ENCODE measurements at places on chromosomes 5 and 9.

- DNase-seq = no peak
These were observed 164.0 kb downstream of the CCDC192 start for GRCh38 chr5:127867022-127867783.

DNA sequence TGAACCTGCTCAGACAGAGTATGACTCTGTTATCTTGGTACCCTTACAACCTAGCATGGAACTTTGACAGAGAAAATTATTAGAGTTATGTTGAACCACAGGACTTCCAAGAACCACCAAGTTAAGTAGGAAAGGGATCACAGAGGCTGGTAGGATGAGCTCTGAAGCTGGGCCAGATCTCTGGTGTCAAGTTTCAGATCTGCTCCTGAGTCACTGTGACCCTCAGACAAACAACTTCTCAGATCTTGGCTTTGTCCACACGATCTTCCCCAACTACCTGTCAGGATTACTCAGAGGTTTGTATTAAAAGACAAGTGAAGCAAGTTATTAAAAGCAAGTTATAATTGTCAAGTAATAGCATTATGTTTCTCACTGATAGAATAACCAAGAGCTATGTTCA lies 189.0 kb downstream of the SEC61B start:
- no peak for DNase-seq

DNA sequence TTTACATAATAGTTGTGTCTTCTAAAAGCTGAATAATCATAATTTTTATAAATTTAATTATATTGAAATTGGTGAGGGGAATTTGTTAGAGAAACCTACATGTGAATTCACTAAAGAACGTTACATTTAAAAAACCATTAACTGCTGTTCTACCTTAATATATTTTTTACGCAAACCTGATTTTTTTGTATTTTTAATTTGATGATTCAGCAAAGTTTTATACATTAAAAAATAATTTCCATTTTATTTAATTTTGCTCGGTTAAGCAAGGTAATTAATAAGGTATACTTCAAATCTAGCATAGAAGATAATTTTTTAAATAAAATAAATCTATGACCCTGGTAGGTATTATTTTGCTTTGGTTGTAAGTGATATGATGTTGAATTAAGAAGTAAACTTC lies 114.3 kb downstream of the SNCAIP start:
- no peak for DNase-seq

DNA sequence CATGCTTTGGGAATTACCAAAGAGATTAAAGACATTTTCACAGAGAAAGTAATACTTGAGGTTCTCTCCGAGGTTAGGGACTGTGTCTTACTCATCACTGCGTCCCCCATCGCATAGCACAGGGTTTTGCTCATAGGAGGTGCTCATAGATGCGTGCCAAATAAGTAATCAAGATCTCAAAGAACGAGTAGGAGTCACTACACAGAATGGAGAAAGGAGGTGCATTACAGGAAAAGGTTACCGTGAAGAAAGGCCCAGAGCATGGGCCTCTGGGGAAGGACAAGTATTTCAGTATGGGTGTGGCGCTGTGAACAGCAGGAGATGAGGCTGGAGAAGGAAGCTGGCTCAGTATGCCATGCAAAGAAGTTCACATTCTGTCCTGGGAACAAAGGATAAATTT lies 182.4 kb downstream of the ACTL7B start:
- DNase-seq = no peak

DNA sequence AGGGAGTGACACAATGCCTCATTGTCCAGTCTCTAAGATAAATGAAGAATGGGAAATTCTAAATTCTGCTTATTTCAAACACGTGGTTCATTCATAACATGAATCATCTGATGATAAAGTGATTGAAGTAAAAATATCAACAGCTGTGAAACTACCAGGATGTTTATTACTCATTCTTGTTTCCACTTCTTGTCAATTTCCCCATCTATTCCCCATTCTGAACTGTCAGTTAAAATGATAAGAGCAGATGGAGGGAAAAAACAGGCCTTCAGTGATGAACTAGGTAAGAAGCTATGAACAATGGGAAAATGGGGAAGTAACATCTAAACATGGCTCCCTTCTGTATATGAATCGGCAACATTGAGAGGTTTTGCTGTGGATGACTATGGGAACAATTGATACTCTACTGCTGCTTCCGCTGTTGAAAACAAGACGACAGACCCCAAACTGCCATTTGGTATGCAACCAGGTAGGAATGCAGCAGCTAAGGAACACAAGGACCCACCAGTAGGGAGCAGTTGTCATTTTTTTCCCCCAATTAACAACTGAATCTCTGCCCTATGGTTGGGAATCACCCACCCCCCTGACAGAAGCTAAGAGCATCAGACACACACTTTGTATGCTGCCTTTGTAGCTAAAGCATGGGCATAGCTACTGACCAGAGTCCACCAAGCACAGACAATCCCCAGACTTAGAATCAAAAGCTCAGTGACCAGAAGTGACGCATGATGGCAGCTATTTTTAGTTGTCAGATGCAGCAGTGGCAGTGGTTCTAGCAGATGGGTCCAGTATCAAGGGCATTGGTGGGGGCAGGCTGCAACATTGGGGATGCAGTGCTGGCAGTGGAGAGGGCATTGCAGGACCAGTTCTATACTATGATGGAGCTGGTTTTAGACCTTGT lies 52.9 kb upstream of the ZNF366 start:
- DNase-seq = no peak

- no peak for DNase-seq
These were observed 348.4 kb downstream of the BRINP1 start for GRCh38 chr9:119020730-119021333.

- DNase-seq = no peak
These were observed 5.0 kb downstream of the DPP7 start for GRCh38 chr9:137109250-137110146.

DNA sequence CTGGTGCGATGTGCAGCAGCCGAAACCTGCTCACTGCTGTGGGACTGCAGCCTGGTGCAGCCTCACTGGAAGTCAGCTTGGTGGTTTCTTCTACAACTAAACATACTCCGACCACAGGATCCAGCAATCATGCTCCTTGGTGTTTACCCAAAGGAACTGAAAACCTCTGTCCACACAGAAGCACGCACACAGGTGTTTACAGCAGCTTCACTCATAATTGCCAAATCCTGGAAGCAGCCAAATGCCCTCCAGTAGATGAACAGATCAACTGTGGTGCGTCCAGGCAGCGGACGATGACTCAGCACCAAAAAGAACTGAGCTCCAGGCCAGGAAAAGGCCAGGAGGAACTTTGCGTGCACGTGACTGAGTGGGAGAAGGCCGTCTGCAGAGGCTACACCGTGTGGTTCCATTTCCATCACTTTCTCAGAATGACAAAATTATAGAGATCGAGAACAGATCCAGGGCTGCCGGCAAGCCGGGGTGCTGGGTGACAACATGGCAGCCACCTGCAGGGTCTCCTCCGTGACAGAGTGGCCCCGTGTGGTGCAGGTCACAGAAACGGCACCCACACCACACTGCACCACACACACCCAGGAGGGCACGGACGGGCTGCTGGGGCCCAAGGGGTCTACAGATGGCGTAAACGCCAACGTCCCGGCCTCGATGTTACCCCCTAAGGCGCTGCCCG lies 23.1 kb upstream of the NSMF start:
- no peak for DNase-seq

- DNase-seq = no peak
These were observed 95.3 kb downstream of the TTLL11 start for GRCh38 chr9:121997791-121998190.

- DNase-seq = no peak
These were observed 2.9 kb upstream of the NR3C1 start for GRCh38 chr5:143406408-143406807.

DNA sequence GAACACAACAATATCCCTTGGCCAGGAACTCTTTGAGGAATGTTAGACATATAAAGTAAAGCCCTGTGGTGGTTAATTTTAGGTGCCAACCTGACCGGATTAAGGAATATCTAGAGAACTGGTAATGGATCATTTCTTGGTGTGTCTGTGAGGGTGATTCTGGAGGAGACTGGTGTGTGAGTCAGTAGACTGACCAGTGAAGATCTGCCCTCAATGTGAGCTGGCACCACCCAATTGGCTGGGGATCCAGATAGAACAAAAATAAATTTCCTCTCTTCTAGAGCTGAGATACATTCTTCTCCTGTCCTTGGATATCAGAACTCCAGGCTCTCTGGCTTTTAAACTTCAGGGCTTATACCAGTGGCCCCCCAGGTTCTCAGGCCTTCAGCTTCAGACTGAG lies 56.2 kb upstream of the TNPO1 start:
- no peak for DNase-seq

GRCh38 chr9:2872931-2873323 lies 29.0 kb upstream of the PUM3 start:
- no peak for DNase-seq

- DNase-seq = no peak
These were observed 10.2 kb downstream of the SPRY4 start for GRCh38 chr5:142314606-142315005.

DNA sequence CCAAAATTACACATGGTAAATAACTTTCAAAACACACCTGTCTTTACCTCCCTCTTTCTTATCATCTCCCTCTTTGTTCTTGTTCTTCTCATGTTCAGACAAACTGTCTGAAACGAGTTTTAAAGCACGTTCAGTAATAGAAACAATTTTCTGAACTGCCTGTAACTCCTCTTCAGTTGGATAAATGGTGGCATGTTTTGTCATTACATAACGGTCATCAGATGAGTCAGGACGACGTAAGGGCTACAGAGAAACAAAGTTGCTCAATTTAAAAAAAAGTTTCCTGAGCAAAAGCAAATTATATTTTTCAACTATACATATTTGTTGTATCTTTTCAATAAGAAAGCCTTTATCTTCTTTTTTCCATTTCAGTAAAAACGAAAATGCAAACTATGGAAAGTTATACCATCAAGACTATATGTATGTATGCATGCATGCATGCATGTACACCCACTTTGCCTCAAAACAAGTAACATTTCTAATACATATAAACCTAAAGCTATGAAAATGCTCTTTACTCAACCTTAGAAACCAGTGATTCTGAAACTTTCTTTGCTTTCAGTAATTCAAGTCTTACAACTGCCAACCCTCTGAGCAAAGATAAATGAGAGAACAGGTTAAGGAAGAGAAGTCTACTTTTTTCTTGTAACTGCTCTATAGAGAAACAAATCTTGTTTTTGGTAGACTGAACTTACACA lies 56.0 kb downstream of the ZFR start:
- DNase-seq = no peak

DNA sequence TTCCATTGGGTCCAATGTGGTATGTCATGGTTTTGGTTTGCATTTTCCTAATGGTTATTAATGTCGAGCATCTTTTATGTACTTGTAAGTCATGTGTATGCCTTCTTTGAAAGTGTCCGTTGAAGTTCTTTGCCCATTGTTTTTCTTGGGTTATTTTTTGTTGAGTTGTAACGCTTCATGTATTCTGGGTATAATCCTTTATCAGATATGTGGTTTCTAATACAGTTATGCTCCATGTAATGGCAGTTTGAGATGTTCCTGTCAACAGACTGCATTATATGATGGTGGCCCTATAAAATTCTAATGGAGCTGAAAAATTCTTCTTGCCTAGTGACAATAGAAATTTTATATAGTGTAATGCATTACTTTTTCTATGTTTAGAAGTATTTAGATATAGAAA lies 17.2 kb downstream of the RIC1 start:
- no peak for DNase-seq

DNA sequence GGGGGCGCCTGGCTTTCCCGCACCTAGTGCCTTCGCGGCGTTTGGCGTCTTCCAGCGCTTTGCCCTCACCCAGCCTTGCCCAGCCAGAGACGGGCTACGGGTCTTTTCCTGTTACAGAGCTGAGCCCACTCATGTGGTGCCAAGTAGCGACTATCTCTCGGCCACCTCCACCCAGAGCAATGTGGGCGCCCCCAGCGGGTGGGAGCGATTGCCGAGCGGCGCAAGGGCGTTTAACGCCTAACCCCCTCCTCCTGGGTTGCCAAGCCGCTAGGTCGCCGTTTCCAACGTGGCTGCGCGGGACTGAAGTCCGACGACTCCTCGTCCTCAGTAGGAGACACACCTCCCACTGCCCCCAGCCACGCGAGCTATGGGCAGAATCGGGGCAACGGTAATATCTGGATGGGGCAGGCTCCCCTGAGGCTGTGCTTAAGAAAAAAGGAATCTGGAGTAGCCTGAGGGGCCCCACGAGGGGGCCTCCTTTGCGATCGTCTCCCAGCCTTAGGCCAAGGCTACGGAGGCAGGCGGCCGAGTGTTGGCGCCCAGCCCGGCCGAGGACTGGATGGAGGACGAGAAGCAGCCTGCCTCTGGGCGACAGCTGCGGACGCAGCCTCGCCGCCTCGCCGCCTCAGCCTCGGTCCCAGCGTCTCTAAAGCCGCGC lies 5.8 kb downstream of the TLX3 start:
- DNase-seq = no peak

GRCh38 chr9:132007371-132008025 lies 72.2 kb downstream of the MED27 start:
- no peak for DNase-seq

DNA sequence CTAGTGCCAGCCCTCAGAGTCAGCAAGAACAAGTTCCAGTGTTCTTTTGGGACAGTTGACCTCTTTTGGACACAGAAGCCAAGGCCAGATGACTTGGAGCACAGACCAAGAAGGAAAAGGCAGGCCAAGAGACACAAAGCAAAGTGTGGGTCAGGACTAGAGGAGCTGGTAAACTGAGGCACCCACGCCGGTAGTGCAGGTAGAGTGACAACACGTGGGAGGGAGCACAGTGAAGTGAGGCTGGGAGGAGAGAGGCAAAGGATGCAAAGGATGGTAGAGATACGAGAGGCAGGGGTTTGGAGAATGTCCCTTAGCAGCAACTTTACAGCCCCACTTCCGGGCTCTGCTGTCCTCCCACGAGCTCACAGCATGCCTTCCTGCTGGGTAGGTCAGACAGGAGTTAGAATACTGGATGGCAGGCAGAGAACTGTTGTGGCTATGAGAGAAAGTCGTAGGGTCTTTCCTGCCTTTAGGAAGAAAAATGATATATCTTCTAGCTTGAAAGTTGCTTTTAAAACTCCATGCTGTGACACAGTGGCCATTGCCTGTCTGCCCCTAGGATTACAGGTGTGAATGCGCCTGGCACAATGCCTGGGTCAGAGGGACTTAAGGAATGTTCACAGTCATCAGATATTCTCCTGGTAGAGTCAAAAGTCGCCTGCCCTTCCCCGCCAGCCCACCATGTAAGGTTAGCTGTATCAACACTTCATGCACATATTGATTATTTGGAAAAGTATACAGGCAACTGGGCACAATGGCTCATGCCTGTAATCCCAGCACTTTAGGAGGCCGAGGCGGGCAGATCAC lies 97.9 kb downstream of the PDE8B start:
- DNase-seq = no peak

- no peak for DNase-seq
These were observed 283.3 kb upstream of the ANKRD55 start for GRCh38 chr5:56516441-56516840.

DNA sequence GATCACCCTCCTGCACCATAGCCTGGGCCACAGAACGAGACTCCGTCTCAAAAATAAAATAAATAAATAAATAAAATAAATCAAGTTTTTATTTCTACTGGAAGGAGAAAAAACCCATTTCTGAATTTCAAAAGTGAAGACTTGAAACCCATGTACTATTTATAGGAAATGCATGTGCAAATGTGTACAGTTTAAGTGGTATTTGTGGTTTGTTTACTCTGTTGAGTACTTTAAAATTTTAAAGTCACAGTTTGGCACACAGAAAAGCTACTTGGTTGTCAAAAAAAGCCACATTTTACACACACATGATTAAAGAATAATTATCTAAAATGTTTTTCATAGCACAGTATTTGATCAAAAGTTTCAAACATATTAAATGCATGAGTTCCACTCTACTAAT lies 43.6 kb downstream of the NR3C1 start:
- no peak for DNase-seq
